ENCODE measurements at places on chromosomes 6 and 20.
A peak's percentile ranks its signal among the peaks of the same experiment; 100 is the strongest.

GRCh38 chr6:122494665-122495272 lies 23.2 kb upstream of the SERINC1 start:
- no peak for DNase-seq

GRCh38 chr6:13908955-13909381 lies 15.8 kb upstream of the RNF182 start:
- DNase-seq, result peak; percentile 41

GRCh38 chr6:77457720-77458349 lies 5.5 kb downstream of the HTR1B start:
- DNase-seq, result peak; percentile 85

- DNase-seq, result no peak
These were observed 30.6 kb downstream of the PTCHD4 start for GRCh38 chr6:48080227-48081009.

DNA sequence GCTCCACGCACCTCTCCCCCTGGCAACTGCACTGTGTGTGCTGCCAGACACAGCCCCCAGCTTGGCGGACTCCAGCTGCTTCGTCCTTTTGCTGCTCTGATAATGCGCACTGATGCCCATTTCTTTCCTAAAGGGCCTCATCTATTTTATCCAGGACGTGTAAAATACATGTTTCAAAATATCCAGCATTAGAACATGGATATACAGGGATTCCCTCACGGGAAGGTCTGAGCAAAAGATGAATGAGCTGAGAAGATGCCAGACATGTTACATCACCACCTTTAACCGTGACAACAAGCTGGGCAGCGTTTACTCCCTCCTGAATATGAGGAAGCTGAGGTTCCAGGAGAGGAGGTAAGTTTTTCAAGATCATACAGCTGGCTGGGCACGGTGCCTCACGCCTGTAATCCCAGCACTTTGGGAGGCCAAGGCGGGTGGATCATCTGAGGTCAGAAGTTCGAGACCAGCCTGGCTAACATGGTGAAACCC lies 32.8 kb downstream of the TNXB start:
- no peak for DNase-seq

GRCh38 chr6:165883851-165884640 lies 221.0 kb upstream of the PDE10A start:
- no peak for DNase-seq

GRCh38 chr20:38559764-38560163 lies 21.2 kb upstream of the ADIG start:
- DNase-seq, result no peak

DNA sequence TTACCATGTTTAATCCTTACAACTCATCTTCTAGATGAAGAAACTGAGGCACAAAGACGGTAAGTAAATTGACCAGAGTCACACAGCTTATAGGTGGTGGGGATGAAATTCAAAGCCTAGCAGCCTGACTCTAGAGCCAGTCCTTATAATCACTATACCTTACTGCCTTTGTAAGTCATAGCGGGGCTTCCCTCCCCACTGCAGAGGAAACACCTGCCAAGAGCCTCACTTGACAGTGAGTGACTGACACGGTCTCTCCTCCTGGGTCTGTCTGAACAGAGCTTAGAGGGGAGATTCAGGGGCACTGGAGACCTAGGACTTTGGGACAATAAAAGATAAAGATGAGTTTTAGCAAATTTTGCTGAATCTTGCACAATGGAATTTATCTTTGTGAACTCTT lies 12.8 kb downstream of the SUN5 start:
- DNase-seq, result no peak

DNA sequence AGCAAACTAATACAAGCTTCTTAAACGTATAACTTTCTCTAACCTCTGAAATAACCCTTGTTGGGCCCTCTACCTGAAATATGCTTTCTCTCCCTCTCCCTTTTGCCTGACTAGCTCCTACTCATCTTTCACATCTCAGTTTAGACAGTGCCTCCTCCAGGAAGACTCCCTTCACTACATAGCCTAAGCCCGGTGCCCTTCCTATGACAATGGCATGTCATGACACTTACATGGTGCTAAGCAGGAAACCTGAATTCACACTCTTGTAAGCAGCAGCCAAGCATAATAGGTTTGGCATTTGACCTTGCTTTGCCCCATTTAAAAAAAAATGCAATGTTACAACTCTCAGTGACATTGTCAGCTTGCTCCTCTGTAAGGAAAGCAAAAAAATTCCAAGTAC lies 33.1 kb upstream of the FBXL4 start:
- DNase-seq, result no peak

GRCh38 chr20:38094373-38094891 lies 60.9 kb downstream of the RPRD1B start:
- DNase-seq, result no peak

DNA sequence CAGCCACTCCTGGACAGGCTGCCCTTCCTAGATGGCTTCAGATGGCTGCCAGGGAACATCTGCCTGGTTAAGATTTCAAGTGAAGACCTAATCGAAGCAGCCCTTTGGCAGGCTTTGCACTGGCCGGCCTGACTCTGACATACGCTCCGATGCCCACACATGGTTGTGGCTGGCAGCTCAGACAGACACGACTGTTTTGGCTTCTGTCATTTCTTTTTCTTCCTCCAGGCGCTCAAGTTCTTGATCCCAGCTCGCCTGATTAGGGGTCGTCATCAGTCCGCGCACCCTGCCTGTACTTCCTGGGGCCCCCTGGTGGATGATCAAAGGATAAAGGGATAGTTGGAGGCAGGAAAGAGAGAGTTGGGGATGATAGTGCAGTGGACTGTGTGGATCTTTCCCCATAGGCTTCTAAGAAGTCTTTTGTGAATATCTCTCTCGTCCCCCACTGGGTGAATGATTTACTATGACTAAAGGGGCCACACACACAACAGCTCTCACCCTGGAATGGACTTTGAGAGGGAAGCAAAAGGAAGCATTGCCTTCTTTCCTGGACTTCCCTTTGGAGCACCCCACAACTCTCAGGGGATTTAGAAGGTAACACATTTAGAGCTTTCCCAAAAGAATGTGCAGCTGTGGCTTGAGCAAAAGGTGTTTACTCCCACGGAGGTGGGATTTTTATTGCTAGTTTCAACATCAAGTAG lies 21.4 kb upstream of the TRAM2 start:
- peak; percentile 68 for DNase-seq

GRCh38 chr6:75374961-75375400 lies 90.4 kb upstream of the TMEM30A start:
- DNase-seq, result no peak

- DNase-seq, result no peak
These were observed 232.2 kb downstream of the ERMARD start for GRCh38 chr6:169983651-169984050.

DNA sequence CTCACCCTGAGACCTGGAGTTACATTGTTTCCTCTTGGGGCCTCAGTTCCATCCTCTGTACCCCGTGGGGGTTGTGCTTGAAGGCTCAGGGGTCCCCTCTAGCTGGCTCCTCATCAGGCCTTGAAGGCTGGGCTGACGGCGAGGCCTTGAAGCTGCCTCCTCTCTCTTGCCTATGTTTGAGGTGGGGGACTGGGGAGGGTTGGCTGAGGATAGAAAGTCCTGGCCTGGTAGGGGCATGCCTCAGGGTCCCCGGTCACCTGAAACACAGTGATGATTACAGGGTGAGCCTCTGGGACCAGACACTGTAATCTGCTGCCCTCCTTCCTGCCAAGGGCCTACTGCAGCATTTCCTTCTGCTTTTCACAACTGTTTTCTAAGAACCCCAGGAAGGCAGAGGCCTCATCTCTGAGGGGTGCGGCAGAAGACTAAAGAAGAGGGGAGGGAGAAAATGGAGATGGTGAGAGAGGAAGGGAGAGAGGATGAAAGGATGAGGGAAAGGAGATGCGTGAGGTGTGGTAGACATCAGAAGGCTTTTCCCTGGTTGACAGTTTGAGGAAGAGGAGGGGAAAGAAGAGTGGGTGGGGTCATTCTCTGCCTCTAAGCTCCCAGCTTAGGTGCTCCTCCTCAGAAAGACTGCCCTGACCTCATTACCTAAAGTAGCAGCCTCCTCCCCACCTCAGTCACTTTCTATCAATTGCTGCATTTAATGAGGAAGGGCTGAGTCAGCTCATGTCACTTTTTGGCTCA lies 29.7 kb downstream of the VEGFA start:
- no peak for DNase-seq

DNA sequence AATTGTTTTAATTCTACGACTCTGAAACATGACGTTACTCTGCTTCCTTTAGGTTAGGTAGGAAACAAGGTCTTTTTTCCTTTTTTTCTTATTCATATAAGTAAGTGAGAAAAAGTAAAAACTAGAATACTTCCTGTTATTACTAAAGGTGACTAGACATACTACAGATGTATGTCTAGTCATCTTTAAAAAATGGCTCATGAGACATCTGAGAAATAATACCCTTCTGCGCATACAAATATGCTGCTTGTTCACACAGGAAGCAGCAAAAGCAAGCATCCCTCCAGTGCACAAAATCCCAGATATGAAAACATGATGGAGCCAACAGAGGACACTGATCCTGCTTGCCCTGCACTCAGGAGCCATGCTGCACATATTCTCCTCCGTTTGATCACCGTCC lies 699.1 kb downstream of the EPM2A start:
- no peak for DNase-seq

GRCh38 chr6:37175332-37176267 lies 5.6 kb downstream of the PIM1 start:
- DNase-seq, result no peak

- DNase-seq, result no peak
These were observed 201.1 kb upstream of the PREP start for GRCh38 chr6:105603788-105604586.
